ENCODE measurements at places on chromosomes 6 and 20.

DNA sequence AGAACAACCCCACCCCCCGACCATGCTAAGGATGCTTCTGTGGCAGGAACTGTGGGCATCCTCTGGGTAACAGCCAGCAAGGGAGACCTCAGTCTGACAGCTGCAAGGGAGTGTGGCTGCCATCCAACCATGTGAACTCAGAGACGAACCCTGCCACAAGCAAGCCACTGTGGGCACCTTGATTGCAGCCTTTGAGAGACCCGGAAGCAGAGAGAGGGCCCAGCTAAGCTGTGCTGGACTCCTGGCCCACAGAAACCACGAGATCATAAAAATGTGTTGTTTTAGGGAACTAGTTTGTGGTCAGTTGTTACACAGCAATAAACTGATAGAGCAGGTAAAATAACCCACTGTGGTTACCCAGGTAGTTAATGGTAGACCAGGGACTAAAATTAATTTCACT, 414.6 kb downstream of the CDH26 start:
- no peak for DNase-seq

- DNase-seq: no peak
These were observed 102.1 kb downstream of the FLRT3 start for GRCh38 chr20:14235355-14235754.

GRCh38 chr6:168035661-168036545, 38.4 kb downstream of the KIF25 start:
- DNase-seq: no peak

DNA sequence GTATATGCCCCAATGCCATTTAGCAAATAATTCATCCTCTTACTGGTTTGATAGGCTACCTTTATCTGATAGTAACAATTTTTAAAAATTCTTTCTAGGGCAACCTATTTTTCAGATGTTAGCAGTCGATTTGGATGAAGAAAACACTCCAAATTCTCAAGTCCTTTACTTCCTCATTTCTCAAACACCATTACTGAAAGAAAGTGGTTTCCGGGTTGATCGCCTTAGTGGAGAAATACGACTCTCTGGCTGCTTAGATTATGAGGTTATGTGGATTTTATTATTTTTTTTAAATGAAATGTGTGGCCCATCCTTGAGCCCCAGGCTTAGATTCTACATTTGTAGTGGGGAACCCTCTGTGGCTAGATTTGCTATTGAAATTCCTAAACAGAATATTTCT, 26.3 kb downstream of the CDH26 start:
- no peak for DNase-seq

GRCh38 chr20:38644588-38645260, 43.1 kb downstream of the ARHGAP40 start:
- no peak for DNase-seq

- DNase-seq: no peak
These were observed 640 bp downstream of the NFS1 start for GRCh38 chr20:35698298-35699126.

DNA sequence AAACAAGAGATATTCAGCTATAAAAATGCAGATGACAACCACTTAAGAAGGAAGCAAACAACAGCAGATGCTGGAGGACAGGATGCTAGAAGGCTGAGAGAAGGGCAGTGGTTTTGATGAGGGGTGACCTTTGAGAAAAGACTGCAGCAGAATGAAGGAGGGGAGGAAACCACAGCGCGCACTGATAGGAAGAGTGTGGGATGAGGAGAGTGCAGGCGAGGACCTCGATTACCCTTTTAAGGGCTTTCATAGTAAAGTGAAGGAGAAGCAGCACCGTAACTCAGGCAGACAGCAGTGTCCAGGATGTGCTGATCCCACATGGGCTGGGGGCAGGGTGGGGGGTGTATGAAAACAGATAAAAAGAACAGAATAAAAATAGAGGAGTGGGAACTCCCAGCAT, 19.2 kb downstream of the ZBTB2 start:
- DNase-seq: no peak

DNA sequence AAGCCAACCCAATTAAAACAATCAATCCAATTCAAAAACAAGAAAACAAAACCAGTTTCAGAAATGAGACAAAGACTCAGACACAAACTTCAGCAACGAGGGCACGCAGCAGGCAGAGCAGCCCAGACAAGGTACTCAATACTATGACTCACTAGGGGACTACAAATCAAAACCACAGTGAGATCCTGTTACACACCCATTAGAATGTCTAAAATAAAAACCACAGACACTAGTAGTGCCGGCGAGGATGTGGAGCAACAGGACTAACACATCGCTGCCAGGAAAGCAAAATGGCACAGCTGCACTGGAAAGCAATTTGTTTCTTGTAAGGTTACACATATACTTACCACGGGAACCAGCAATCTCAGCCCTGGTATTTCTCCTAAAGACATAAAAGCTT, 28.4 kb upstream of the MAS1L start:
- no peak for DNase-seq

- no peak for DNase-seq
These were observed 652.2 kb downstream of the QKI start for GRCh38 chr6:164066766-164067165.

GRCh38 chr6:6631053-6631452, 42.5 kb downstream of the LY86 start:
- DNase-seq: no peak

GRCh38 chr6:124303971-124304370, 500.3 kb downstream of the NKAIN2 start:
- no peak for DNase-seq

DNA sequence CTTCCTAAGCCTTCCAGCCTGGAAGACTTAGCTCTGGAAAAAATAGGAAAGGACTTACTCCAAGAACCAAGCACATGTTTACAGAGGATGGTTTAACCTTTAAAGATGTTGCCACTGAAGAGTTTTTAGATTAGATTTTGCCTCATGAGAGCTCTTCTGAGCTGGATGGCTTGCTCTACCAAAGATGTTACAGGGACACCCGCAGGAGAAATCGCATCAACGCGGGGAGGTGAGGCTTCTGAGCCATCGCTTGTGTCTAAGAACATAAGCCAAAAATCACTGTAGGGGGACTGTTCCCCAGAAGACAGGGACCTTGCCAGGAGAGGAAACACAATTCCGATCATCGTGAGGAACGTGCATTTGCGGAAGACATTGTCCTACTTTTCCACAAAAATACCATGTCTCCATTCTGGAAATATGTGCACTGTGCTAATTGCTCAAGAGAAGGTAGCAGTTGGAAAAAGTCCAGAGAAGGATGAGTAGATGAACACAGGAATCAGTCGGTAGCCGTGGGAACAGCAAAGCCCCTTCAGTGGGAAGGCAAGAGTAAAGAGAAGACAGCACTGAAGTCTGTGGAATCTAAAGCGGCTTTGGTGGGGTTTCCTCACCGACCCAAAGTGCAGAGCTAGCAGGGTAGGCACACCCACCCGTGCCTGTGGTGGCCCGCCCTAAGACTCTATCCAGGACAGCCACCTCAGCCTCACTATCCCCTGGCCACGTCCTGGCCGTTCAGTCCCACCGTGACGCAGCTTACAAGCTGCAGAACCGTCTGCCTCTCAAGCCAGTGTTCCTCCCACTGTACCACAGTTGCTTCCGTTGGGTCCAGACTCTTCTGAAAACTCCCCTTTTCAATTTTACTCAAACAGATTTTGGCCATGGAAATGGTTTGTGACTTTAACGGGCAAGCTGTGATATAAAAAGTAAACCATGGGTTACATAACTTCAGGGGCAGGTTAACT, 334.8 kb downstream of the NRN1 start:
- no peak for DNase-seq

- DNase-seq: peak; percentile 26
These were observed 81.5 kb downstream of the RTN4IP1 start for GRCh38 chr6:106547601-106548453.

DNA sequence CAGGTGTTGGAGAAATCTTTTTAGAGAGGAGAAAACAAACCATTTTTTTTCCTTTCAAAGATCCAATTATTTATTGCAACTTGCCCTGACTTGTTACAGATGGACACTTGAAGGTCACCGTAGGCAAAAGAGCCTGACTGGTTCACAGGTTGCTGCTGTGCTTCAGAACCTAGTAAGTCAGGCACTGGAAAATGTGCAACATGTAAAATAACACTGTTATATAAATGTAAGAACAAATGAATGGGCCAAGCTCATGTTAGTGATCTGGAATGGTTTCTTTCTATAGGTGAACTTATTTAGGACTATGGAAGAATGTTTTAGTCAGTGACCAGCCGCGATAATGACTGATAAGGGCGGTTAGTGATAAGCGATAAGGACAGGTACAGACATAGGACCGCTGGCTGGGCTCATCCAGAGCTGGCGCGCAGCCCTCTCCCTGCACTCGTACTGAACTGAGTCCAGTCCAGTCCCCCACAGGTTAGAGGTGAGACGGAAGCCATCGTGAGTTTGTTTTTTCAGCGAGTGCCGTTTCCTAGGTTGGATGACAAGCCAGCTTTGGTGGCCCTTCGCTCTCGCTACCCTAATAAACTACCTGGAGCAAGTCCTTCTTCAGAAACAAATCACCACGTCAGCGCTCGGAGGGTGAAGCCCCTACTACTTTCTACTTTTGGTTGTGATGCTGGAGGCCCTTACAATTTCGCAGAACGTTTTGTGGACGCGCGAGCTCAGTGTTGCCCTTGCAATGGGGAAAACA, 94.4 kb upstream of the PRDM1 start:
- DNase-seq: peak; percentile 18

DNA sequence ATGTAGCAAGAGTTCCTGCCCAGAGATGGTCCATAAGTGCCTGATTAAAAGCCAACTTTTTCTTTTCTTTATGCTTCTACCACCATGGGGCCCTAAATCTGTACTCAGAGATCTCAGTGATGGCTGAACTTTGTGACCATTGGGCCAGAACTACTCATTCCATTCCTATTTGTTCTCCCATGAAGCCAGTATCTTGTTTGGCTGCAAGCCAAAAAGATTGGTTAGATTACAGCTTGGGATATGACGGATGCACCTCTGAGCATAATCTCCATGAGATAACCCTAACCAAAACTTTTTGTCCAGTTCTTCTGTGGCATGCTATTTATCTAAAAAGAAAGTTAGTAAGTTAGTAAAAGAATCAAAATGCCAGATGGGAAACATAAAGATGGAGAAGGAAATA, 72.2 kb downstream of the PLCB4 start:
- no peak for DNase-seq

All from stimulated activated CD4-positive, alpha-beta T cell treated with anti-CD3 and anti-CD28 coated beads, Interleukin-12 subunit alpha, Interleukin-12 subunit beta, amount 100 ng/mL, for 24 hours (primary cell).